ENCODE measurements at places on chromosomes 6 and 20. TPM values are rescaled to one million over a fixed set of nuclear protein-coding genes. Genes with fewer than 3 reads are reported as not detected.

DNA sequence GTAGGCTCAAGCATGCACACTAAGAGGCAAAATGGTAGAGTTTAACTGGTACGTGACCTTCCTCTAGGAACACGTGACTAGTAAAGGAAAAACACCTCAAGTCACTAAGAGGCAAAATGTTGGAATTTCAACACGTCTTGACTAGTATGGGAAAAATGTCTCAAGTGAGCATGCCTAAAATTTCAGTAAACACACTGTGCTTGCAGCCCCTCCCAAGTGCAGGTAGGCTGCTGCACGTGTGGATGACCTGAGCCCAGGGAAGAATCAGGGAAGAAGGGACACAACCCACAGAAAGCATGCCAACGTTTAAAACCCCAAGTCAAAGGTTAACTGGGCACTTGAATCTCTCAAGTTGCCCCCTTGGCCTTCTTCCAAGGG lies 162.2 kb downstream of the TENT5A start:
- DNase-seq, result no peak

- no peak for DNase-seq
Measured at GRCh38 chr6:169428532-169428931, 174.9 kb upstream of the THBS2 start.

MYH7B gene
- 0.33 TPM for total RNA-seq

MAP7 gene
- total RNA-seq, result 1.7 TPM

ENPP3 gene
- 0.42 TPM for total RNA-seq

GRCh38 chr6:111631903-111632460 lies 26.3 kb upstream of the TRAF3IP2 start:
- no peak for DNase-seq

- no peak for DNase-seq
Measured at GRCh38 chr6:47631269-47631772, 67.1 kb upstream of the ADGRF4 start.

DNA sequence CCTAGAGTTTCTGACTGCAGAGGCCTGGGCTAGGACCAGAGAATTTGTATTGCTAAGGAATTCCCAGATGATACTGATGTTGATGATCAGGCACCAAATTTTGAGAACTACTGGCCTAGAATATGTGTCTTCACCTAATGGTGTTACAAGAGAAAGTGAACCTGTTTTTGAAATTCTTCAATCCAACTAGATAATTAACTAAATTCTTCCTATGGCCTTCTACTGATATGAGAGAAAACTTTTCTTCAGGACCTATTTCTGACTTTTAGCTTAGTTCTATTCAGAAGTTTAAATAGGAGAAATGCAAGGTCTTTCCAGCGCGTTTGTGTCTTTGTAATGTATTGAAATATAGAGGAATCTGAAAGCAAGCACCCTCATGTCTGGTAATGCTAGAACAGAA lies 7.3 kb downstream of the NKAIN2 start:
- no peak for DNase-seq

ADAT2 gene
- total RNA-seq, result 3.4 TPM

DNA sequence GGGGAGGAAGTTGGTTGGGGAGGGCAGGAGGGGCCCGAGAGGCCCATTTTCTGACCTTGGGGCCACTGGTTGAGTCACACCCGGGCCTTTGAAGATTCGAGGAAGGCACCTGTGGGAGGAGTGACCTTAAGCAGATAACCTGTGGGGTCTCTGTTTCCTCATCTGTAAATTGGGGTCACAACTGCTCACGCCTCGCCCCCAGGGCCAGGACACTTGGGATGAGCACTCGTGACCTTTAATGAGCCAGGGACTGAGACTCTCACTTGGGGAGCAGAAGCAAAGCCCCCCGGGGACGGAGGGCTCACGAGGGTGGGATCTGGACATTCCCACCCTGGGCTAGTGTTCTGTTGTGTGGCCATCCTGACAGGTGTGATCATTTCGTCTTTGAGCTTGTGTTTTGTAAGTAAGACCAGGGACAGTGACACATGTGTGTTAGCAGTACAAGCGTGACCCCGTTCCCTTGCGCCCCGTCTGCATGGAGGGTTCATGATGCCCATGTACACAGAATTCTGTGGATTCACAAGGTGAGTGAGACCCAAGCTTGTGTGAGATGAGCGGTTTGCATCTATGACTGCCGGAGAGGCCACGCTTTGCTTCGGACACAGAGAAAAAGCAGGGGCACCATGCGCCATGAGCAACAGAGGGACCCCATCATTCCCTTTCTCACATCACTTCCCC lies 79.3 kb upstream of the PMEPA1 start:
- no peak for DNase-seq

- DNase-seq, result no peak
Measured at GRCh38 chr20:51938559-51939258, 136.4 kb upstream of the SALL4 start.

GRCh38 chr20:45467861-45468260 lies 1.7 kb upstream of the WFDC2 start:
- DNase-seq, result no peak

SOBP gene
- 44.1 TPM for total RNA-seq

DNA sequence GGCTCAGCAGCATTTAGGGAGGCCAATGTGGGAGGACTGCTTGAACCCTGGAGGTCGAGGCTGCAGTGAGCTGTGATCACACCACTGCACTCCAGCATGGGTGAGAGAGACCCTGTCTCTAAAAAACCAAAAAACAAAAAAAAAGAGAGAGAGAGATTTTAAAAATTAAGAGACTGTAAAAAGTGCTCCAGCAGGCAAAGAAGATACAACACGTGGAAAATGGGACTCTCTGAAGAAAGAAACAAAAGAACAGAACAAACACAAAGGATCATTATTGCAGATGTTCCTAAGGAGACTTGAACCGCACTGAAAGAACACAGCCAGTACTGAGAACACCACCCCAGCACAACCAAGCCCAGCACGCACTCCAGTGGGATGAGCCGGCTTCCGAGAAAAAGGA lies 74.2 kb downstream of the TAF4 start:
- no peak for DNase-seq

GRCh38 chr6:45780523-45780922 lies 235.1 kb downstream of the CLIC5 start:
- peak; percentile 29 for DNase-seq

DNA sequence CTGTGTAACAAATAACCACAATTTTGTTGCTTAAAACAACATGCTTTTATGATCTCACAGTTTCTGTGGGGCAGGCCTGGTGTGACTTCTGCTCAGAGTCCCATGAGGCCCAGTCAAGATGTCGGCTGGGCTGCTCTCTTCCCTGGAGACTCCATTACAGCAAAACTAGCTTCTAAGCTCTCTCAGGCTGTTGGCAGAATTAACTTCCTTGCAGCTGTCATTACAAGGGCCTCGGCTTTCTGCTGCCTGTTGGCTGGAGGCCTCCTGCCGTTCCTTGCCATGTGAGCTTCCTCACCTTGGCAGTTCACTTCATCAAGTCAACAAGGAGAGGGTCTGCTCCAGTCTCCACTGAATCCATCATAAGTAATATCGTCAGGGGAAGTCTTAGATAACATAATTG lies 659.2 kb downstream of the PRKN start:
- no peak for DNase-seq

TMEM242 gene
- 10.1 TPM for total RNA-seq

Data from esophagus muscularis mucosa (tissue), 4 donors.